ENCODE measurements at places on chromosomes 7 and 10.

GRCh38 chr10:36188080-36188453 lies 546.0 kb upstream of the FZD8 start:
- DNase-seq = no peak

DNA sequence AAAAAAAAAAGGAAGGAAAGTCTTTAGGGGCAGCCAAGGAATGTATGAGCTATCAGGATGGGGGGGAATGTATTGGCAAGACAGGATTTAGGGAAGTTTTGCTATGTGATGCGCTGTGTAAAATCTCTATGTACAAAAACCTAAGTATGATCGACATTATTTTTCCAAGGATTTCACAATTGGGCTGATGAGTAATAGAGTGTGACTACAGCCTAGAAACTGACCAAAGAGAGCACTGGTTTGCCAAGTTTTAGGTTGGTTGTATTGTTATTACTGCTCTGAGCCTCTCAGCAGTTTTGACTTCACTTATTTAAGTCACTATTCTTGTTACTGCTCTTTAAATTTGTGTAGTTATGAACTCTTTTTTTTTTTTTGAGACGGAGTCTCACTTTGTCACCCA lies 107.3 kb downstream of the NRCAM start:
- no peak for DNase-seq

- DNase-seq = no peak
Measured at GRCh38 chr7:138886501-138886917, 88.5 kb upstream of the ATP6V0A4 start.

DNA sequence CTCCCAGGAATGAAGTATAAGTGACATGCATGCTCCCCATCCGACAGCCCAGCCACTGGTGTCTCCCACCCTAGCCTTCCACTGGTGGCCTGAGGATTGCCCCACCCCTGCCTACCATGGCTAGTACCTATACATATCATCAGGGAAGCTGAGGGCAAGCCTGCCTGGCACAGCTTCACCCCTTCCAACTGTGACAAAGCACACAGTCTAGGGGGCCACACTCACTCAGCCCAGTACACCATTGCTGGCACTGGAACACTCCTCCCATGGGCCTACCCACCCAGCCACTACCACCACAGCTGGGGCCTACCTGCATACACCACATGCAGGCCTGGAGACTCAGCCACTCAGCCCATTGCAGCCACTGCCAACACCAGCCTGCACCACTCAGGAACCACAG lies 393.1 kb upstream of the STEAP1 start:
- DNase-seq = no peak

DNA sequence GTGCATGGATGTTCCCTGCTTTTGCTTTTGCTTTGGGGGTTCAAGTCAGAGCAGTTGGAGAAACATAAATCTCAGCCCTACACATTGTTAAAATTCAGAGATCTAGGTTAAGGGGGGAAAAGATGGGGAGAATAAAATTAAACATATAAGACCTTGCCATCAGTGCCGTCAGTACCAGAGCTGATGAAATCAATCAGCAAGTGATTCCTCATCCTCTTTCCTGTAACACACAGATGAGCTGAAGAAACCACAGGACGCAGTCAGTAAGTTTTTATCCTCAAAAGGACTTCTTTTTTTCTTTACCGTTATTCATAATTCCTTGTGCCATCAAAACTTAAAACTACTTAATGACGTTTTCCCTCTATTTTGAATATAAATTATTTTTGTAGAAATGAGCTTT lies 5.9 kb downstream of the HECW1 start:
- no peak for DNase-seq

DNA sequence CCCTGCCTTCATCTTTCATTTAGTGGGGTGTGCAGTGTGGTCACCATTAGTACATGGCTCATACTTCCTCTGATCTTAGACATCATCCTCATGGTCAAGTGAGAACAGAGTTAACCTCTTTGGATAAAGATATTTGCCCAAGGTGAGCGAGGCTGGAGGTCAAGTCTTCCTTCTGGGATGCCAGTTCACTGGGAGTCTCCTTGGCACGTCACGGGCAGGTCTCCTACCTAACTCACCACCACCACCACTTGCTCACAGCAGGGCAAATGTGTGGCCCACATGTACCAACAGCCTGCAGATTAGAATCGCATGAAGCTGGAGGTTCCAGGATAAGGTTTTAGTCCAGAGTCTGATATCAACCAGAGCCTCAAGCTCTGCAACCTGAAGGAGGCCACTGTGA lies 164.6 kb downstream of the USP6NL start:
- DNase-seq = no peak
